ENCODE measurements at places on chromosomes 4 and X.

GRCh38 chr4:73850261-73850970 lies 2.7 kb upstream of the PF4V1 start:
- DNase-seq: no peak

DNA sequence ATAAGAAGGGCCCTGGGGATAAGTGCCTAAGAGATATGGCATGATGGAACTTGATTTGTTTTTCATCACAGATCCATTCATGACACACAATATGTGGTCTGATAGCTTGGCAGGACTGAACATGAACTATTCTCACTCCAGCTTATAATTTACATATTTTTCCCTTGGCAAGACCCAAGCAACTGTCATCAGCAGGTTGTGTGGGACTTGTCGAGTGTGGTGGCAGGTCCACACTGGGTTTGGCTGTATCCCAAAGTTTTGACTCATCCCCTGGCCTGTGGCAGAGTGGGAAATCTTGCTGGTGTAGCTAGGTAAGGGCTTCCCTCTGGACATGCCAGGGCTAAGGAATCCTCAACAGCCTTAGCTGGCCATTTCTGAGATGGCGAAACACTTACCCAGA lies 81.0 kb upstream of the STIM2 start:
- DNase-seq: no peak

- no peak for DNase-seq
Observed at GRCh38 chr4:65456579-65456978, 213.7 kb downstream of the EPHA5 start.

DNA sequence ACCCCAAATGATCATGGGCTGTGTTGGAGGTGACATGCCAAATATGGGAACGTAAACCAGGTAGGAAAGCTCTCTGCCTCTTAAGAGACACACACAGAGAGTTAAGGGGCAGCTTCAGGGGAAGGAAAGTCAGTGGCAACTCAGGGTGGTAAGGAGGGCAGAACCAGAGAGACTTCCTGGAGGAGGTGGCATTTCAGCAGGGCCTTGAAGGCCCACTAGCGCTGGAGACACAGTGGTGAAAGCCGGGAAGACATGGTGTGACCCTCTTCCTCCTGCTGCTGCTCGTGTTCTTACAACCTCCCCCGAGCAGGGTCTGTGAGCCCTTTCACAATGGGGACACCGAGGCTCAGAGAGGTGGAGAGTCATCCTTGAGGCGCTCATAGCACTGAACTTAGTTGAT lies 68.2 kb downstream of the SORCS2 start:
- DNase-seq: no peak

GRCh38 chr4:110487873-110488272 lies 11.9 kb downstream of the ENPEP start:
- no peak for DNase-seq

GRCh38 chr4:17690135-17690534 lies 75.7 kb downstream of the MED28 start:
- DNase-seq: no peak

- no peak for DNase-seq
Observed at GRCh38 chr4:22417408-22417807, 98.5 kb downstream of the ADGRA3 start.

DNA sequence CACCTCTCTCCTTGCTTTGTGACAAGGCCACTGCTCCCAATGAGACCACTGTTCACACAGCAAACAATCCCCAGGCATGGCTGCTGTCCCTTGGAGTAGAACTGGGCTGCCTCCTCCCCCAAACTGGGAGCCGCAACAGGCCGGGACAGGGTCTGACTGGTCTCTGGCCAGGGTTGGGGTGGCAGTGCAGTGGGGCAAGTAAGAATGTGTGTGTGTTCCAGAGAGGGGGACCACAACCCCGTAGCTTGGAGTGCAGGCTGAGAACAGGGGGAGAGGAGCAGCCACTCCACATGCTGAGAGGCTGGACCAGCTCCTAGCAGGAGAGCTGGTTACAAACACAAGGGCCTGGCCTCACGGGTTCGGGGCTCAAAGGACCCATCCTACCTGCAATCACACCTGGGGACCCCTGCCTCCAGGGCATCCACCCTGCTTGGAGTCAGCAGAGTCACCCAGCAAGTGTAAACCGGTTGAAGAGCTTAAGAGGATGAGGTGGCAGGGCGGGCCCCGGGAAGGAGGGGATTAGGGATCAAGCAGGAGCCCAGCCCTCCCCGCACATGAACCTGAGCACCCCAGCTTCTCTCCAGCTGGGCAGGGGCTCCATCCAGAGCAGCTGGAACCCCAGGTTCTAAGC lies 3.8 kb upstream of the ZNF185 start:
- DNase-seq: no peak

GRCh38 chr4:16608123-16608522 lies 290.3 kb downstream of the LDB2 start:
- DNase-seq: no peak

- no peak for DNase-seq
Observed at GRCh38 chr4:149765630-149766029, 50.0 kb downstream of the IQCM start.

DNA sequence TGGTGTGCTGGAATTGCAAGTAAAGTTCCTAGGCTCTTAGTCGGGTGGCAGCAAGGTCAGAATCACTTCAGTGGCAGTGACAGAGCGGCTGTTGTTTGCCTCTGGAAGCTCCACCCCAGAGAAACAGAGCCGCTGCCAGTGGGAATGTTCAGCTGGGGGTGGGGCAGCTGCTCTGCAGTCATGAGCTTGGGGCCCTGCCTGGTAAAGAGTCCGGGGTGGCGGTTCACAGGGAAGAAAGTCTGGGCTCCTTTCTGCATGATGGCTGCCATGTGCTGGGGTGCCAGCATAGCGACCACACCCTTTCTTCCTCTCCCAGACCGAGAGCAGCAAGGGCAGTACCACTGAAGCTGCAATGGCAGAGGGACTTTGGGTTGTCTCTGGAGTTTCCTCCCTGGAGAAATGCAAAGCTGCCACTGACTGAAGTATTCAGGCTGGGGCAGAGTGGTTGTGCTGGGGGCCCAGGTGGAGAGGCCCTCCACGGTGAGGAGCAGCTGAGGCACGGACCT lies 108.8 kb upstream of the CENPE start:
- no peak for DNase-seq

DNA sequence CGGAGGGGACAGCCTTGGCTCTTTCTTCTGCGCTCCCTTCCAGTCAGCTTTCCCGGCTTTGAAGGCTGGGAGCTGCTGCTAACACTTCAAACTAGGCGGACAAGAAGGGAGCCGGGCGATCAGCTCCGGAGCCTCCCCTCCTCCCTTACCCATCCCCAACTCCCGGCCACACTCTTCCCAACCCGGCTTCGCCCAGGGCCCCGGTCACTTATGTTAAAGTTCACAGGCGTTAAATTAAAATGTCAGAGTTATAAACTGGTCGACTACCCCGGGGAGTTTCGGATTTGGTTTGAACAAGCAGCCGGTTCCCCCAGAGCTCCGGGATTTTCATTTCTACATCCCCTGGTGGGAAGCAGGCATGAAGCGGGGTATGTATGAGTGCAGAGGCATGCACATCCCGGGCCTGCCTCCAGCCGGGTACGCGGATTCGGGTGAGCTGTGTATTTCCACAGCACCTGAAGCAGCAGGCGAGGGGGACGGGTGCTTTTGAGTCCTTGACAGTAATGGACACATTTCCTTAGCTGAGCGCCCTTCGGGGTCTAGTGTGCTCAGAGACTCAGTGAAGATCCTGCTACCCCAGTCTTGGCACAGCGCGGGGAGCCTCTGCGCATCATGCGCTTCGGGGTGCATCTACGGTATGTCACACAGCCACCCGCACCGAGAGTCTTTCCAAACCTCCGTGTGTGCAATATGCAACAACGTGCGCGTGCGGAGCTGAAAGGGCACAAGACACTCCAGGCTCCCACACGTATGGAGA lies 880 bp downstream of the UNC5C start:
- no peak for DNase-seq

GRCh38 chr4:14644580-14645282 lies 357.6 kb upstream of the CPEB2 start:
- DNase-seq: no peak

- DNase-seq: no peak
Observed at GRCh38 chr4:23909671-23910070, 19.8 kb upstream of the PPARGC1A start.

- DNase-seq: no peak
Observed at GRCh38 chrX:69616457-69617203, 717 bp downstream of the EDA start.

DNA sequence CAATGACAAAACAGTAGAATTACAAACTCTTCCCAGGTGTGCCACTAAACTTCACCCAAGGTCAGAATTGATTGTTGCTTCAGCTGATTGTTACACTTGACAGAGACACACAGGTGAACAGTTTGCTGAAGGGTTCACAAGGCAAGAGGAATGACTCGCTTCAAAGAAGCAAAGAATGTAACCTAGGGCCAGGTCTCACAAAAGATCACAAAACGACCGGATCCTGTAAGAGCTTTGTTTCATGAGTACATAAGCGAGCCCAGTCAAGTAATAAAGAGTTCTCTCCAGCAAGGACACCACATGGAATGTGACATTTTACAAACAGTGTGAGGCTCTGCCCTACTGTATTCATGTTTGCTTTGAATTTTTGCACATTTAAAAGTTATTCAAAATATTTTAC lies 9.1 kb downstream of the LNX1 start:
- no peak for DNase-seq

GRCh38 chr4:71239365-71239764 lies 99.5 kb upstream of the SLC4A4 start:
- DNase-seq: no peak

GRCh38 chrX:2397229-2398063 lies 103.3 kb downstream of the DHRSX start:
- DNase-seq: no peak

- no peak for DNase-seq
Observed at GRCh38 chrX:8632924-8633323, 99.0 kb downstream of the ANOS1 start.

GRCh38 chr4:174071595-174071994 lies 211.9 kb downstream of the FBXO8 start:
- DNase-seq: no peak

DNA sequence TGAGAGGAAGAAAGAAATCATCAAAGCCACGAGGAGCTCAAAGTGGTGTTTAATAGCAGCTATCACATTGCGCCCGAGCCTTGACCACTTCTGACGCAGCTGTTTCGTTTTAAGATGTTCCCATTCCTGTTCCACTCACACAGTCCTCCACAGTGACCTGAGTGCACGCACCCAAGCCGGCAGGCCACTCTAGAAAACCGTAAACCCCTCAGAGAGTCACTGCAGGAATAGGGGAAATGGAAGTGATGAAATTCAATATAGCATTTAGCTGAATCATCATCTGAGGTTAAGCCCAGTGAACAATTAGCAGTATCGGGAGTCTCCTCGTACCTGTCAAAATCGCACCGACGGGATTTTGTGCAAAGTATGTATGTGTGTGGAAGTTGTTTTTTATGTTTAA lies 17.9 kb upstream of the HAND2 start:
- DNase-seq: no peak

DNA sequence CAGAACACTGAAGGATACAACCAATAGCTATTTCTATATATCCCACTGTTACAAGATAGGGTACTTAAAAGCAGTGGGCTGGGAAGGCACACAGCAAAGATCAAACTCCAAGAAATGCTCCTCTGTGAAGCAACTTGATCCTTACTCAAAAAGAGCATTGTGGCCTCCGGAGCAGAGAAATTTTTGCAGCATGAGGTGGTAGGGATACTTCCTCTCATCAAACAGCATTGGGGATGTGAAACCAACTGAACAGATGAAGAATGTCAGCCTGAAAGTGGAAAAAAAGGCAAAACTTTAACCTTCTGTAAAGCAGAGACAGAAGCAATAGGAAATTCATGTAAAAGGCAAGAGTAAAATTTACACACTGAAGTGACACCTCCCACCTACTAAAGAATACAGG lies 92.2 kb downstream of the HUWE1 start:
- DNase-seq: no peak

GRCh38 chr4:15354371-15355297 lies 73.2 kb upstream of the C1QTNF7 start:
- DNase-seq: no peak

DNA sequence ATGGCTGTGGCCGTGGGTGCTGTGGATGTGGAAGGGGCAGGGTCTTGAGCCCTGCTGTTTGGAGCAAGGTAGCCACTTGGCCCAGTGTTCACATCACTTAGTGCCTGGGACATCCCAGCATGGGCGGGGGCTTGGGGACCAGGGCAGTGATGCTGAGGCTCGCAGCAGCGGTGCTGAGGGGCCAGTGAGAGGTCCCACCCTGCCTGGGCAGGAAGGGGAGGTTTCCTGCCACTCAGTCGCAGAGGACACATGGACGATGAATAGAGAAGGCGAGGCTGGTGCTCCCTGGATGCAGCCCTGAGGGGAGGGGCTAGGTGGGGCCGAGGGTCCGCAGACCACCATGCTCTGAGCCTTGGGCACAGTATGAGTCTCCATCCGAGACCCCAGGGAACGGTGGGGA lies 25.7 kb downstream of the DOK7 start:
- no peak for DNase-seq

GRCh38 chr4:53161051-53161786 lies 204.6 kb downstream of the SCFD2 start:
- DNase-seq: no peak

GRCh38 chr4:132195176-132195575 lies 953.9 kb upstream of the PCDH10 start:
- no peak for DNase-seq

- no peak for DNase-seq
Observed at GRCh38 chrX:147832707-147833348, 78.9 kb upstream of the FMR1 start.

DNA sequence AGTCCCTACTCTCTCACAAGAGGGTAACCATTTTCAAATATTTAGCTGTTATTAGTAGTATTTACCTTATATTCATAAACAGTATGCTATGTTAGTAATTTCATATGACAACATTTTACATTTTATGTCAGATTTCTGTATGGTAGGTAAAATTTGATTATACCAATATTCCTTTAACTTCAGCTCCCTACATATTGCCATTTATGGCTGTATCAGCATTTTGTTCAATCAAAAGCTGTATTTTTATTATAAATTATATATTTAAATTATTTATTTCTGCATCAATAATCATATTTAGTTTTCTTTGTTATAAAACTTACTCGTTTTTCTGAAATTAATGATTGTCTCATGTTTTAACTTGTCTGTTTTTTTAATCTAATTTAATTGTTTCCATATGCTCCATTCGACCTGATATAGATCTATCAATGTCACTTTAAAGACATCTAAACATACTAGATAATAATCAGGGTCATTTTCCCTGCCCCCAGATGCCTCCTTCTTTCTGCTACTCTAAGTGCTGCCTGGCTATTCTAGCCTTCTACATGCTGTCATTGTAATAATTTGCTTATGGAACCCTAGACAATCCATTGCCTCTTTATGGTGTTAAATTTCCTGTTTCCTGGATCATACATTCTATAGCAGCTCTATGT lies 1976.7 kb upstream of the ADGRL3 start:
- no peak for DNase-seq

DNA sequence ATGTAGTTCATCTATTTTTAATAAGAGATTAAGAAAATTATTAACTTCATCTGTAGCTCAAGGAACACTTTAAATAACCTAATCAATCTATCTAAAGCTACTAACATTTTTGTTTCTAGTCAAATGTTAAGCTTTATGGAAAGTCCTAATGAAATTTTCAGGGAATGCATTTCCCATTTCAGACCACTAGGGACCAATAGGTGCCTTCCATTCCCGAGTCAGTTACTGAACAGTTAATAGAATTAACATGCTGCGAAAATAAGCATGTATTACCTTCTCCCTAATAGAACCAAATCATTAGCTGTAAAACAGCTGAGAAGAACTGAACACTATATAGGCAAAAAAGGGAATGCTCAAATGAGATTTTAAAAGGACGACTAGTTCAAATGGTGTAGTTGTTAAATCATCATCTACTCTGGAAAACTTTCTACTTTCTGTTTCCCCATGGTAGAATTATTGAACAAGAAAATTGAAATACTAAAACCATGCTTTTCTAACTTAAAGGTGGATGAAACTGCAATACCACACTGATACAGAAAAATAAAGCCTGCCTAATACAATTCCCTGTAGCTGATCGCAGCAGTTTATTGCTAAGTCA lies 22.5 kb downstream of the STX18 start:
- DNase-seq: no peak
